ENCODE measurements at places on chromosomes 5 and 9. TPM values are rescaled to one million over a fixed set of nuclear protein-coding genes. Genes with fewer than 3 reads are reported as not detected.

GRCh38 chr5:143129203-143129602 is 274.3 kb downstream of the NR3C1 start:
- DNase-seq, result no peak

GRCh38 chr5:136276946-136277345 is 84.0 kb upstream of the SMIM32 start:
- DNase-seq, result no peak

GRCh38 chr5:31378838-31379237 is 153.1 kb downstream of the DROSHA start:
- DNase-seq, result no peak

KCNV2 gene
- total RNA-seq, result not detected

GRCh38 chr9:35923927-35924763 is 14.9 kb downstream of the SPAAR start:
- no peak for DNase-seq

DNA sequence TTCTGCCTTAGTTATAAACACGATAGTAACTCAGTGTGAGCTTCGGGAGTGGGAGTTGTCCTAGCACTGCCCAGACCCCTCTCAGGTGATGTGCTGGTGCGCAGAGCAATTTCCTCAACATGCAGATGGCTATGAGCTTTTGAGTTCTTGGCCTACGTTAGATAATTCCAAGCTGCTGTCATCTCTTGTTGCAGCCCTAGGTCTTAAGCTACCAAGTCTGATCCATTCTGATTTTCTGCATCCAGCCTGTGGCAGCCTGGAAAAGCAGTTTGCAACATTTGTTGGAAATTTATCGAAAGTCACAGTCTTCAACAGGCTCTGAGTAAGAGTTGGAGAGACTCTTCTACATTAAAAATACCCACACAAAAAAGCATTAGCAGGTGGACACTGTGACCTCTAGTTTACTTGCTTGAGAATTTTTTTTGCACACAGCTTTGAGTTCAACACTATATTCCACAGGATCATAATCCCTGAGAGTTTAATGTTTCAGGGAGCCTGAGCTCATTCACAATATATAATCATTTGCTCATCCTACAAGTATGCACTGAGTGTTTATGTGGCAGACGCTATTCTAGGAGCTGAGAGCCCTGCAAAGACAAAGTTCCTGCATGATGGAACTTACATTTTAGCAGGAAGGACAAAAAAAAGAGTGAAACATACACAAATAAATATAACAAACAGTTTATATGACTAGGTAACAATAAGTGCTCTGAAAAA is 91.6 kb downstream of the UBE2QL1 start:
- DNase-seq, result no peak

ADRA1B gene
- not detected for total RNA-seq

DNA sequence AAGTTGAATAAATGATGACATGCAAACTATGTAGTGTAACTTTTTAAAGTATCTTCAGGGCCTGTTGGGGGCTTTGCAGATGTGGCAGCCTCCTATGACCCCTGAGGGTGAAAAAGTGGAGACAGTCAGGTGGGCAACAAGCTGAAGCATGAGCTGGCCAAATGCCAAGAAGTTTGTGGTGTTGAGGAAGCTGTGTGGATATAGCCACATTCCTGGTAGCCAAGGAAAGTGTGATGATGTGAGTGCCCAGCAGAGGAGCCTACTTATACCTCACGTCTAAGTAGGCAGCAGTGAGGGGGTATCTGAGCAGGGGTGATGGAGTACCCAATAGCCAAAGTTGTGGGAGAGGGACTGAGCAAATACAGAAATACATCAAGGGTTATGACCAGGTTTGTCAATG is 621.2 kb upstream of the CDH6 start:
- DNase-seq, result no peak

GNA14 gene
- total RNA-seq, result not detected

- DNase-seq, result no peak
Measured at GRCh38 chr5:39702928-39703327, 278.1 kb upstream of the DAB2 start.

Measured in activated naive CD8-positive, alpha-beta T cell treated with anti-CD3 and anti-CD28 coated beads, Interleukin-2, amount 10 ng/mL, durations not matched to agents 7 days and 5 days (primary cell).